AG09319 (cell line): ENCODE measurements at places on chromosomes 1 and 21.

GRCh38 chr1:214292322-214292721, 11.4 kb downstream of the SMYD2 start:
- DNase-seq = no peak

DNA sequence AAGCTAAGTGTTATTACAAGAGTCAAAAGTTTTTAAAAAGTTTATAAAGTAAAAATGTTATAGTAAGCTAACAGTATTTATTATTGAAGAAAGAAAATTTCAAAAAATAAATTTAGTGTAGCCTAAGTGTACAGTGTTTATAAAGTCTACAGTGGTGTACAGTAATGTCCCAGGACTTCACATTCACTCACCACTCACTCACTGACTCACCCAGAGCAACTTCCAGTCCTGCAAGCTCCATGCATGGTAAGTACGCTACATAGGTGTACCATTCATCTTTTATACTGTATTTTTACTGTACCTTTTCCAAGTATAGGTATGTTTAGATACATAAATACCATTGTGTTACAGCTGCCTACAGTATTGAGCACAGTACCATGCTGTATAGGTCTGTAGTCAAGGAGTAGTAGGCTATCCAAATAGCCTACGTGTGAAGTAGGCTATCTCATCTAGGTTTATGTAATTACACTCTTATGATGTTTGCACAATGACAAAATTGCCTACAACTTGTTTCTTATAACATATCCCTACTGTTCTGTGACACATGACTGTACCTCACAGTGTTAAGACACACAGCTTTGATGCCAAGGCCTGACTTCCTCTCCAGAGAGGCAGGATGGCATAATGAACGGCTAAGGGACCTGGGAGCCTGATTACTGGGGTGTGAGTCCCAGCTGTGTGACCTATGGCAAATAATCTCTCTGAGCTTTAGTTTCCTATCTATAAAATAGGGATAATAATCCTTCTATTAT, 12.7 kb downstream of the DHCR24 start:
- DNase-seq = no peak

DNA sequence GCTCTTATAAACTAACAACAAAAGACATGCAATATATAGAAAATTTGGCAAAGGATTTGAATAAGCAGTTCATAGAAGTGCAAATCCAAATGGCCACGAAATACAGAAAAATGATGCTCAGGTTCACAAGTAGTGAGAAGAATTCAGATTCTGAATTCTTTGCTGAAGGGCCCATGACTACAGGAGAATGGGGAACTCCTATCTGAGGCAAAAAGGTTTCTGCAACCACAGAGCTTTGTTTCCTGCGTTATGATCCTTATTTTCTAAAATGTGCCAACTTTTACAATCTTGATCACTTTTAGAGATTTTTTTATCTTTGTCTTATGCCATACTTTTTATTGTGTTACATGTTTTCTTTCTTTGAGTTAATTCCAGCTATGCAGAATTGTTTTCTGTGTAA, 91.3 kb downstream of the ITSN1 start:
- no peak for DNase-seq

DNA sequence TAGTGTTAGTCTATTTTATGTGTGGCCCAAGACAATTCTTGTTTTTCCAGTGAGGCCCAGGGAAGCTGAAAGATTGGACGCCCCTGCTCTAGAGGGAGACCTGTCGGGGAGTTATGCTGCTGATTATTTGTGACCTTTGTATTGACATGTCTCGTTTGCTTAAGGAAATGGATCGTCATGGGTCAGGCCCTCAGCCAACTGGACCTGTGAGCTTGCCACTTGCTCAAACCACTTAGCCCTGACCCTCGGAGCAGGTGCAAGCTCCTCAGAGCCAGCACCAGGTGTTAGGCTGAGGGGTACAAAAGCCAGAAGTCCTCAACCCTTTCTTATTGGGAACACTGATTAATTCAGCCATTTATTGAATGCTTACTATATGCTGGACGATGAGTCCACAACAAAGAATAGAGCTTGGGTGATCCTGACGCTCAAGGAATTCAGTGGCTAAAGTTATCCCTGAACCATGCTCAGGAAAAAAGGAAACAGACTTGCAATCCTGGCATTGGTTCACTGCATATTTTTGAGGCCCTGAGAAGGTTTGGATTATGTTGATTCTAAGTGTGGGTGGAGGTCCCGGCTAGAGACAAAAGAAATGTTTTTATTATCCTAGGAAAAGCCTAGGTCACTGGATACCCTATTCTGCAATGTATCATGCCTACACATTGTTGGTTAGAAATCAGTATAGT, 19.0 kb downstream of the TGFB2 start:
- no peak for DNase-seq

GRCh38 chr1:150997949-150998348, 8.8 kb downstream of the MINDY1 start:
- no peak for DNase-seq

- DNase-seq = no peak
These were observed at the start of gene HUNK for GRCh38 chr21:31872452-31873274. Gene HUNK (plus strand): TSS chr21:31873020. CDS start chr21:31873675, 655 bp downstream.

GRCh38 chr1:219463636-219464035, 149.3 kb downstream of the ZC3H11B start:
- peak; percentile 30 for DNase-seq

- no peak for DNase-seq
These were observed 242.7 kb downstream of the TM2D1 start for GRCh38 chr1:61482170-61482734.

DNA sequence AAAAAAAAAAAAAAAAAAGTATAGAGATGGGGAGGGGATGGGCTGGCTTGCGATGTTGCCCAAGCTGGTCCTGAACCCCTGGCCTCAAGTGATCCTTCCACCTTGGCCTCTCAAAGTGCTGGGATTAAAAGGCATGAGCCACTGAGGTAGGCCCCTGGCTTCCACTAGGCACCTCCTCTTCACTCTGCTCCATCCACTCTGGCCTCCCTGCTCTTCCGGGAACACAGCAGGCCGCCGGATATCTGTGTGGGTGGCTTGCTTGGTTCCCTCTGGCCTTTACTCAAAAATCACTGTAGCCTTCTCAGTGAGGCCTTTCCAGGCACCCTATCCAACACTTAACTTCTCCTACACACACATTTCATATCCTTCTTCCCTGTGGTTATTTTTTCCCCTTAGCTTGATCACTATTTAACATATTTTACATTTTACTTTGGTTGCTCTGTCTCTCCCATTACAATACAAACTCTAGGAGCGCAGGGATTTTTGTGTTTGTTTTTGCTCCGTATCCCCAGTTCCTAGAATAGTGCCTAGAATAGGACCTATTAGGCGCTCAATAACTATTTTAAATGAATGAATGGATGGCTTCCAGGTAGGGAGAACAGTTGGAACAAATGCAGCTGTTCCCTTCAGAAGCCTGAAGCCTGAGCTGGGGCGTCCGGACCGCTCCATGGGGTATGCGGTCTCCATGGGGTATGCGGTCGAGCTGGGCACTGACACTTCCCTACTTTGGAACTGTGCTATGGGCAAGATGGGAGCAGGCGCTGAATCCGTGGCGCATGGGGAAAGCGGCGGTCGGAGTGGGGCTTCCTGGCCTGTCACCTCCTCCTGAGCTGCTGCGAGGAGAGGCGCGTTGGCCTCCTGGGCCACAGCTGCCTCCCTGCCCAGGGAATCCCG, 46.7 kb downstream of the H3-3A start:
- DNase-seq = no peak
